ENCODE measurements at places on chromosomes 6 and 20. TPM values are rescaled to one million over a fixed set of nuclear protein-coding genes. Genes with fewer than 3 reads are reported as not detected.

Gene OSTM1
- total RNA-seq = 22.2 TPM

Gene OLIG3
- 0.94 TPM for total RNA-seq

Gene SH3BGRL2
- total RNA-seq = 0.12 TPM

Gene LHFPL5
- not detected for total RNA-seq

Gene SIRPB1
- 6.0 TPM for total RNA-seq

Gene PLA2G7
- not detected for total RNA-seq

Gene CCDC170
- total RNA-seq = not detected

Gene KHDRBS2
- total RNA-seq = not detected

Gene NRSN2
- 5.0 TPM for total RNA-seq

Gene CCM2L
- not detected for total RNA-seq

Gene SYTL3
- 106 TPM for total RNA-seq

Gene ACSS1
- total RNA-seq = 44.4 TPM

Gene MAFB
- total RNA-seq = 0.09 TPM

Gene TNF
- total RNA-seq = 58.8 TPM

Gene TRAM2
- total RNA-seq = 1.7 TPM

Measured in activated CD8-positive, alpha-beta memory T cell treated with anti-CD3 and anti-CD28 coated beads, Interleukin-2, amount 10 ng/mL, durations not matched to agents 7 days and 5 days (primary cell).